Activated CD8-positive, alpha-beta memory T cell treated with anti-CD3 and anti-CD28 coated beads, Interleukin-2, amount 50 U/mL, for 48 hours (primary cell): ENCODE measurements at places on chromosomes 12 and 14.
A peak's percentile ranks its signal among the peaks of the same experiment; 100 is the strongest.

DNA sequence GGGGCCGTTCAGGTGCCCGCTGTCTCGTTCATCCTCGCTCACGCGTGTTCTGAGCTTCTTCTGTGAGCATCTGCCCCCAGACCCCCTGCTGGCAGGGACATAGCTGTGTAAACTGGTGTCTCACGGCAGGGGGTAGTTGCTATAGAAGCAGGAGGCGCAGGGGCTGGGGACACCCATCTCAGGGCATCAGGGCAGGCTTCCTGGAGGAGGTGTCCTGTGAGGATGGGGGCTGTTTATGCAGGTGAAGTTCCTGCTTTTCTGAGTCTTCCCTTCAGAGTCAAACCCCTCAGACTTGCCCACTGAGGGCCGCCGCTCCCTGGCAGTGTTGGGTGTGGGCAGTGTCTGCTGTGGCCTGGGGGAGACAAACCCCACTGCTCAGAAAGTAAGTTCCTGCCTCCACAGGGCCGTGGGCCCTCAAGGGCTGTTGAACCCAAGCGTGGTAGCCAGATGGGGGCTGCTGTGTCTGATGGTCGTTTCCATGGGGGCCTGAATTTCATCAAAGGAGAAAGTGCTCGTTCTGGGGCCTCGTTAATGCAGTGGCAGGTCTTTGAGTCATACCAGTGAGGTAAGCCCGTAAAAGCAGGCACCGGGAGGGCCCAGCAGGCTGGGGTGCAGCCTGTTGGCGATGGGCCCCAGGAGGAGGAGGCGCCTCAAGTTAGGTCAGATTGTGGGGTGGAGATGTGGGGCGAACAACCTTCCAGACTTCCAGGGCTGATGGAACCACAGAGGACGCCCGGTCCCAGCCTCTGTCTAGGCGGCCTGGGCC, 23.4 kb downstream of the KIF26A start:
- no peak for DNase-seq

DNA sequence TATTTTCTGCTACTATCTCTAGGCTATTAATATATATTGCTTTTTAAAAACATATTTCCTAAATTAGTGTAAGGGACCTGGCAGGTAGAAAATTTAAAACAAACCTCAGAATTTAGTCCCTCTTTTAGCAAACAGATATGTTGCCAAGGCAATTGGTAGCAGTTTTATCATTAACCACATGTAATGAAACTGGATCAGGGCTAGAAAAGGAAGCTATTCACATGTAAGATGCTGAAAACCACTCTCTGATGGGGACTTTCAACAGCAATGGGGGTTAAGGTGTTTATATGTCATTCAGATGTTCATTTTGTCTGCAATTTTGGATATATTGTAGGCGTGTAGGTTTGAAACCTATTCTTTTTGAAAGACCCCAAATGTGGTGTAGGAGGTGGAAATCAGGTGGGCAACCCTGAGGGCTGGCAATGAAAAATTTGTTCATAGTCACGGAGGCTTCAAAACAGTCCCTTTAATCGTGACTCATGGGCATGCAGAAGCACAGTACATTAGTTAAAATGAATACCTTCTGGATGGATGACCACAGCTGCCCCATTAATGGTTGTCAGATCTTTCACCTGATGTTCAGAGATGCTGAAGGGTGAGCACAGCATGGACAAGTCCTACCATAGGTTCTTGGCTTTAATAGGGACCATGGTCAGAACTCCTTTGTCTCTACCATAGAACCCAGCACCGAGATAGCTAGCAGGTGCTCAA, 5.9 kb upstream of the PKP2 start:
- DNase-seq: no peak

GRCh38 chr12:48777501-48778400, 11.1 kb downstream of the ADCY6 start:
- no peak for DNase-seq

DNA sequence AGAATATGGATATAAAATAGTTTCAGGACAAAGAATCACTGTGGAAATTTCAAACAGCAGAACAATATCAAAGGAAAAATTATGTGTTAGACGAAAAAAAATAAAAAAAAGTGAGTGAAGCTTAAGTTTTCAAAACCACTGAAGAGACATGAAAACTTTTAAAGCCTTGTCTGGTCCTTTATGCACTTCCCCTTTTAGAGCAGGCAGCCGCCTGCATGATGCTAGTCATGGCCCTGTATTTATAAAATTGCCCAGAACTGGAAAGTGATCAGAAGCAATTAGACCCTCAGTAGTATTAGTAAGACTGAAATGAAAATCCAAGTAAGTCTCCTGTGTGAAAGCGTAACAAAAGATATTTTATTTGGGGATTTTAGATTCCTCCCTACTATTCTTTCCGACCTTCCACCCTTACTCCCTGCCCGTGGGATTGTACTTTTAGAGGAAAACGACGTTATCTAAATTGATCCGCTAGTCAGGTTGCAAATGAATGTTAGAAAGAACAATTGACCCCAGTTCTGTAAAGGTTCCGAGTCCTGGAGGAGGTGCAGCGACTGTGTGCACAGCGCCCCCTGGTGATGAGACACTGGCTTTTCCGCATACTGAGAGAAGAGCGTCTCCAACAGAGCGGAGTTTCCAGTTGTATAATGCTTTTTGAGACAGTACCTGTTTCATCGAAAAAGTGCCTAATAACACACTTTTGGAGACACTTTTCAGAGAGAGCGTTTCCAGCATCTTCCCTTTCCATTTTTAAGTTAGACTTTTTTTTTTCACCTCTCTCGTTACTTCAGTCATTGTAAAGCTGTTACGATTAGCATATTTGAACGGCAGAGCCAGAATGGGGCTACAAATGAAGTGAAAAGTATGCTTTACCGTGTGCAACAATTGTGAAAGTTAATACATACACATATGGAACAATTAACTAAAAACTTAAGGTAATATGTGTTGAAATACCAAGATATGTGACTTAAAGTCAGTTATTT, 12.4 kb downstream of the MGST1 start:
- peak; percentile 69 for DNase-seq

DNA sequence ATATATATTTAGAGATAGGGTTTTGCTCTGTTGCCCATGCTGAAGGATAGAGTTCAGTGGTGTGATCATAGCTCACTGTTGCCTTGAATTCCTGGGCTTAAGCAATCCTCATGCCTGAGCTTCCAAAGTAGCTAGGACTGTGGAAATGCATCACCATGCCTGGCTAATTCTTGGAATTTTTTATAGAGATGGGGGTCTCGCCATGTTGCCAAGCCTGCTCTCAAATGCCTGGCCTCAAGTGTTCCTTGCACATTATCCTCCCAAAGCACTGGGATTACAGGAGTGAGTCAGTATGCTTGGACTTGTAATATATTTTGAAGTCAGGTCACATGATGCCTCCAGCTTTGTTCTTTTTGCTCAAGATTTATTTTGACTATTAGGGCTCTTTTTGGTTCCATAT, 178.0 kb downstream of the RPAP3 start:
- no peak for DNase-seq

DNA sequence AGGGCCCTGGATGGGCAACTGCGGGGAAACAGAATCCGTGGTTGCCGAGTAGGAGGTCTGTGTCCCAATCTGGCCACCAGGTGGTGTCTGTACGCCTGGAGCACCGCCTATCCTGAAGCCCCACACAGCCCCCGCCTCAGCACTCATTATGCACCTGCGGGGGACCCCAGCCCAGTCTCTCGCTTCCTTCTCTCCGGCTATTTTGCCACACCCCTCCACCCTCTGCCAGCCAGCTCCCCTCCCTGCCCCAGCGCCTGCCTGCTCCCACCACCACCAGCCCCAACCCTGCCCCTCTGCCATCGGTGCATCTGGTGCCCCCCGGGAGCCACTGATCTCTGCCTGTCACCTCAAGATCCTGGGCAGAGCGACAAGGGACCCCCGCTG, 2.2 kb upstream of the NXPH4 start:
- peak; percentile 83 for DNase-seq

DNA sequence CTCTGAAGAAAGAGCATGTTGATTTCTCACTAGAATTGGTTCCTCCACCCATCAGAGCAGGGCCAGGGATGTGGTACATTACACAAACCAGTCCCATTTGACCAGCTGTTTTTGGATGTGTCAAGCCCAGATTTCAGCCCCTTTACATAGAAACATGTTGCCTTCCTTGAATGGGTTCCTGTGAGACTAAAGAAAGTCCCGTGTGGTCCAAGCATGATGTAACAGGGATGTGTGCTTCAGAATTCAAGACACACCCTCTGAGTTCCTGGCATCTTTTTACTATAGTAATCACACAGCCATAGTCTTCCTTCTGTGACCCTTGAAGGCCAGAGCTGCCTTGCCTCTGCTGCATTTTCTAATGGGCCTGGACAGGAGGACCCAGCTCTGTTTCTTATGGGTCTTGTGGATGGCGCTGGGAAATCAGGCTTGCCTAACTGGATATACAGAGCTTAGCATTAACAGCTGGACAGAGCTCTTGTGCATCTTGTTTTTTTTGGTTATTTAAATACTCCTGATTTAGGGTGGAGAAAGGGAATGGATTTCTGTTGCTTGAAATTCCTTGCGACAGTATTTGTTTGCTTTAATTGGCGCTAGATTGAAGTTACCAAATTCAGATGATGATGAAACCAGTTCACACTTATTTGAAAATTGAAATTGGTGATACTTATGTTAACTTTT, 341.0 kb downstream of the ZFP36L1 start:
- DNase-seq: no peak
